ENCODE measurements at places on chromosomes 6 and 20.

DNA sequence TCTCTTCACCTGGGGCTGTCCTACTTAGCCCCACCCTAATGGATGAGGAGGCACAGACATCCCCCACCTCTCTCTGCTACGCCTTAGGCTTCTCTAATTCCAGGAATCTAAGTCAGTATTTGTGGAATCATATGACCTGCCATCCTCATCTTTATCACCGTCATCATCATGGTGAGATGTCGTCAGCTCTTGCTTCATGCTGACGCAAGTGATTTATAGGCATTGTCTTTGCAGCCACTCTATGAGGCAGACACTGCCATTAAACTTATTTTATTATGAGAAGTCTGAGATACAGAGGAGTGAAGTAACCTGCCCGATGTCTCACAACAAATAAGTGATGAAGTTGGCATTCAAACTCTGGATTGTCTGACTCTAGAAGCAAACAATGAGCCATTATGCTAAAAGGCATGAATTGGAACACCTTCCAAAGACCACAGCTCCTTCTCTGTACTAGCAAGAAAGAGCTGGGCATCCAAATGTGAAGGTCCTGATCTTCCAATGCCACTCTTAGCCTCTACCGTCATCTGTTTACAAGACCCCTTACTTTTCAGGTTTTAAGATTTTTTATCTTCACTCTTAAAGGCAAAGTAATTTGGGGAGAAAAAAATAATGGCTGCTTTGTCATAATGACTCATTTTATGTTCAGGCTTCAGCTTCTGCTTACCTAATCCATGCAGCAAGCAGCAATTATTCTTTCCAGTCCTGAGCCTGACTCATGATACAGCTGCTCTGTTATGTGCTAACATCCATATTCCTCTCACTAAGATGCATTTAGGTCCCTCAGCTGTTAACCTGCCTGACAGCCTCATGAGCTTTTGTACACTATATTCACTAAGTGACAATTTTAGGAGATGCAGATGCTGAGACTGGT, 113.7 kb upstream of the BCLAF1 start:
- DNase-seq = no peak

GRCh38 chr6:121826156-121826810, 390.8 kb downstream of the GJA1 start:
- no peak for DNase-seq

DNA sequence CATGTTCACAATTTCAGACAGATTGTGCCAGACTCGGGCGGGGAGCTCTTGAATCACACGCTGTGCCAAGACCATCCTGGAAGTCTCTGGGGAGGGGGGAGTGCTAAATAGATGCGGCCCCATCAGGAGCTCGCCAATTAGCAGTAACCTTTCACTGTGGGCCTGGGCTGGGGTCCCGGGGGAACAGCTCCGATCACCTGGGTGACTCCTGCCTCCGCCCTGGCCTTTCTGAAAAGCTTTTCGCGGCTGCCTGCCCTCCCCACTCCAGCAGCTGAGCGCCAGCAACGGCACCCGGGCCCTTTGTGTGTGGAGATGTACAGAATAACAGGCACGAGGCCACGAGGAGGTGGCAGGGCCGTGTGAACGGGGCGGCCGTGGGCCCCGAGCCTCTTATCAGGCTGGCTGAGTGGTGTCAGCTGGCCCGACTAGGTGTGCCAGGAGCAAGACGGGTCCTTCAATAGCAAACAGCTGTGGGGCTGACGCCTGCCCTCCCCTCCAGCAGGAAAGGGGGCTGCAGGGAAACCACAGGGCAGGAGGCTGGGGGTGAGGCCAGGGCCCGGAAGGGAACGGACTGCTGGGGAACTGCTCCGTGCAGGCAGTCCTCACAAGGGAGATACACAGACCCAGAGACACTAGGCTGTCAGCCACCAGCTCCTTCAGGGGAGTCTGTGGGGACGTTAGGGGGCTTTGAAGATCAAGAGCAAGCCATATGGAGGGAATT, 56.8 kb downstream of the NOL4L start:
- no peak for DNase-seq

DNA sequence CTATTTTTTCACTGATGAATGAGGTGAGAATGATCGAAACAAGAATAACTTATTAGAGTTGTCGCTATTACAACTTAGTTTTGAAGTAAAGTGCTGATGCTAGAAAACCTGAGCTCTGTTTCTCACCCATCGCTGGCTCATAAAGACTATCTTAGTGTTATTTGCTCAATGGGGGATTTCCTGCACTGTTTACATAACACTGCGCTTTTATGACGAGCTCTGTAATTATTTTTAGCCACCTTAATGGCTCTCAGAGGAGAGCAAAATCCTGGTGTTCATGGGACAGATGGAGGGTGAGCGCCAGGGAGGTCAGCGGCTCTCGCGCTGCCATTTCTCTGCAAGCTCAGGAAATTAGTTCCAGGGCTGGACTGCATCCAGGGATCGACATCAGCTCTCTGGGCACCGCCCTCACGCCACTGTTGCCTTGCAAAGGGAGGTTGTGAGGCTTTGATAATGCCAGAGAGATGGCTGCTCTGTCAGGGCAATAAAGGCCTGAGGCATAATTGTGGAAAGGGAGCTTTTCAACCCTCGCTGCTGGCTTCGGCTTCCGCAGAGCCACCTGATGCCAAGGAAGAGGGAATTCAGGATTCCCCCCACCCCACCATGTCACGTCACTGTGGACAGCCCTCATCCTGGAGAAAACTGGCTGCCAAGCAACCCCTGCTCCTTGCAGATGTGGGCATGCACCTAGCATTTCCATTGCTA, 72.0 kb downstream of the DACT2 start:
- DNase-seq = no peak

DNA sequence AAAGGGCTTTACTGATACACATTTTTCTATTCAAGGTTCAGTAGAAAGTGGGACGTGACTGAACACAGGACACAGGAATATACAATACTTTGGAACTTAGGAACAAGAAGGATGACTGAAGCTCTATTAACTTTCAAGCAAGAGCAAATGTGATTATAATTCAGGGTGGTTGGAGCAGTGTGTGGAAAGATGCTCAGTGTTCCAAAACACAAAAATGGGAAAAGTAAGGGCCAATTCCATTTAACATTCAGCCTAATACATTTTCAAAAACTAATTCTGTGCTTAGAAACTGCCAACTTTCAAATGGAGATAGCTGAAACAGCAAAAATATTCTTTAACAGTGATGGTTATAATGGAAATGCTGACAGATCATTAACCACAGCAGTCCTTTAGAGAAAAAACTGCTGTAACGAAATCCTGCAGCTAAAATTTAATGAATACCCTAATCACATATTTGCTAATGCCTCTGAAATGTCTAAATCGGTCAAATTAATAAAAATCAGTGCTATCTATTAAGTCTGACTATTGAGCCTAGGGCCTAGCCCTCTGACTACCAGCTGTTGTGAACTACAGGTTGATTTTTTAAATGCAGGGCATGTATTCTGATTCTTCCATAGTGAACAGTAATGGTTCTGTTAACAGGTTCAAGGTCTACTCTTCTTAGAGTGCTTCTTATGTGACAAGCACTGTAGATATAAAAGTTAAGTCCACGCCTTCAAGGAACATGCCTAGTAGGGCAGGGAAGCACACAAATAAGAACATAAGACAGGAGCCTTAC, 45.9 kb downstream of the RARS2 start:
- no peak for DNase-seq

DNA sequence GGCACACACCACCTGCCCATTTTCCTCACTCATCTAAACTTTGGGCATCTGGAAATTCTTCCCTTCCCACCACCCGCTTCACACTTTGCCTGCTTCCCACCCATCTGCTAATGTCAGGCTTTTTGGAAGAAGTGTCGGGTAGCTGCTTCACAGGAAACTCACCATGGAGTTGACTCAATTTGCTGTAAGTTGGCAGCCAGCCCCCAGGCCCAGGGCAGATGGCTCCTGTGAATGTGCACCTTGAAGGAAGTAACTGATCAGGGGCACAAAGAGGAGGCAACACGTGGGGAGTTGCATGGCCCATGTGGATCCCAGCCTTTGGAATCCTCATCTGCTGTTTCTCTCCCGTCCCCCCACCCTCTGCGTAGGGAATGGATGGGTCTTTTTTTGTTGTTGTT, 87.3 kb downstream of the PPP1R14C start:
- DNase-seq = no peak

DNA sequence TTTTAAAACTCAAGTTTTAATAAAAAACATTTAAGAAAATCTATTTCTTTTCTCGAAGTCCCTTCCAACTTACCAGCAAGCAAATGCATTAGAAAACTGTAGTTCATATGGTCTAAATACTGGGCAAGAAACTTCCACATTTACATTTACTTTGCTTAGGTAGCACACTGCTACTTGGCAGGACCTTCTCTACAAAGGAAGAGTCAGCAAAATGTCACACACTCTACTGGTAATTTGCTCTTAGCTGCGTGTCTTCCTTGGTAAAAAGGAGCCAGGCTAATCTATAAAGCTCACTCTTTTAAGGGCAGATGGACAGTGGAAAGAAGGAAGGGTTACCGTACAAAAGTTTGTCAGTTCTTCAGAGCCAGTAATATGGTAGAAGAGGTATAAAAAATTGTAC, 45.7 kb downstream of the MAP3K7 start:
- no peak for DNase-seq

- no peak for DNase-seq
Measured at GRCh38 chr20:6863798-6864201, 96.3 kb downstream of the BMP2 start.

DNA sequence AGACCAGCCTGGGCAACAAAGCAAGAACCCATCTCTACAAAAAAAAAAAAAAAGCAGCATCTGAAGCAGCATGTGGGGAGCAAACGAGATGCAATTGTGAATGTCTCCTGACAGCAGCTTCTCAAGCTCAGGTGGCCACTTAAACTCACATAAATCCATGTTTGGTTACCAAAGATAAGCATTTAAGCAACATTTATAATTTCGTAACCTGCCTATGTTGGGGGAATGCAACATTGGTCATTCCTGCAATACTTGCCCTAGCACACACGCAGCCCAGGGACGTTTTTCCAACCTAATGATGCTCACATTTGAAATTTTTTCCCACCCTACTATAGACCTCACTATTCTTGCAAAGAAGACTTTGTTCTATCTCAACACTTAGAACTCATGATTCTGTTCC, 113.3 kb downstream of the ZFP64 start:
- no peak for DNase-seq

DNA sequence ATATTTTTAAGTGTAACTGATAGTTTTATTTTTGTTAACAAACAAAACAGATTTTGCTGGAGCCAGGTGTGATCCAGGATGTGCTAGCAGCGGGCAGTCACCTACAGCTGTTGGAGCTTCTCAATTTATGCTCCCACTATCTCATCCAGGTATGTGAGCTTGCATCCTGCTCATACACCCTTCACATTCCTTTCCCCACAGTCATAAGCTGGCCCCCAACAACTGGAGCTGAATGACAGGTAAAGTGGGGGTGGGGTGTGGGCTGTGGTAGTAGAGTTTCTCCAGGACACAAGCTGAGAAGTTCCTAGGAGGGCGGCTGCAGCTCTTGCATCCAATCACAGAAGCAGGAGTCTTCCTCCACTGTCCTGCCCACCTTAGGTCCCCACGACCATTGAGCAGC, 140.1 kb downstream of the KLHL32 start:
- DNase-seq = no peak

DNA sequence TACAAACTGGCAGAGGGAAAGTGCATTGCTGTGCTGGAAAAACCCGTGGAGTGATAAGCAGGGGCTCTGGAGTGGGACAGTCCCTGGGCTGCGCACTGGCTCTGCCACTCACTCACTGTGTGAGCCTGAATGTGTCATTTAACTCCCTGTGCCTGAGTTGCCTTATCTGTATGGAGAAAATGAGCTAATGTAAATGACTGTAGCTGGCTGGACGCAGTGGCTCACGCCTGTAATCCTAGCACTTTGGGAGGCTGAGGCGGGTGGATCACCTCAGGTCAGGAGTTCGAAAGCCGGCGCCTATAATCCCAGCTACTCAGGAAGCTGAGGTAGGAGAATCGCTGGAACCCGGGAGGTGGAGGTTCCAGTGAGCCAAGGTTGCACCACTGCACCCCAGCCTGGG, 18.4 kb upstream of the RPN2 start:
- DNase-seq = no peak

GRCh38 chr6:88263591-88263990, 97.4 kb upstream of the CNR1 start:
- DNase-seq = no peak

DNA sequence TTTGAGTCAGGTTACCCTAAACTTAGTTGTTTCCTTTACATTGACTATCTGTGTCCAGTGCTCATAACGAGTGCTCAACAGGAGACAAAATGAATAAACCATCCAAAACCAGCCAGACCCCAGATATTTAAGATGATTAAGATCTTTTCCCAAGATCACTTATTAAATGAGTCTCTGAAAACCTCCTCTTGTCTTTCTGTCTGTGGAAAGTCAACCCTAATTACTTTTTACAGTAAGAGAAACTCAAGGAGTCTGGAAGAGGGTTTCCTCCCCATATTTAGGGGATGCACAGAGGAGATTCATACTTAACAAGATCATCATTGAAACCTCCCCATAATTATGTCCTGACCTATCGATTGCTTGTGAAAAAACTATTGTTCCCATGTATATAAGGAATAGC, 84.0 kb downstream of the CAP2 start:
- DNase-seq = no peak

GRCh38 chr6:109296971-109297372, 85.3 kb downstream of the CD164 start:
- DNase-seq = no peak

DNA sequence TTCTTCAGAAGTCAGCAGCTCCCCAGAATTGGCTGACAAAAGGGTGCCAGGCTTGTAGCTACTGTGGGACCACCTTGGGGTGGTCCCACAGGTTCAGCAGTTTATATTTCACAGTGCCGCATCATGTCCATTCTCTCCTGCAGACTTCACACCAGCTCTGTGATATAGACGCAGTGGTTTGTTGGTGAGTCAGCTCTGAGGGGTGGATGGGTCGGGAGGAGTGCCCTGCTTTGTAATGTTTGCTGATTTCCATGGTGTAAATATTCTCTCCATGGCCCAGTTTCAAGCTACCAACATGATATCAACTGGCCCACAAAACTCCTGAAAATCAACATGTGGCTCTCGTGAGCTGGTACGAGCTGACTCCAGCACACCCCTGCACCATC, 78.2 kb downstream of the CDH22 start:
- DNase-seq = no peak

DNA sequence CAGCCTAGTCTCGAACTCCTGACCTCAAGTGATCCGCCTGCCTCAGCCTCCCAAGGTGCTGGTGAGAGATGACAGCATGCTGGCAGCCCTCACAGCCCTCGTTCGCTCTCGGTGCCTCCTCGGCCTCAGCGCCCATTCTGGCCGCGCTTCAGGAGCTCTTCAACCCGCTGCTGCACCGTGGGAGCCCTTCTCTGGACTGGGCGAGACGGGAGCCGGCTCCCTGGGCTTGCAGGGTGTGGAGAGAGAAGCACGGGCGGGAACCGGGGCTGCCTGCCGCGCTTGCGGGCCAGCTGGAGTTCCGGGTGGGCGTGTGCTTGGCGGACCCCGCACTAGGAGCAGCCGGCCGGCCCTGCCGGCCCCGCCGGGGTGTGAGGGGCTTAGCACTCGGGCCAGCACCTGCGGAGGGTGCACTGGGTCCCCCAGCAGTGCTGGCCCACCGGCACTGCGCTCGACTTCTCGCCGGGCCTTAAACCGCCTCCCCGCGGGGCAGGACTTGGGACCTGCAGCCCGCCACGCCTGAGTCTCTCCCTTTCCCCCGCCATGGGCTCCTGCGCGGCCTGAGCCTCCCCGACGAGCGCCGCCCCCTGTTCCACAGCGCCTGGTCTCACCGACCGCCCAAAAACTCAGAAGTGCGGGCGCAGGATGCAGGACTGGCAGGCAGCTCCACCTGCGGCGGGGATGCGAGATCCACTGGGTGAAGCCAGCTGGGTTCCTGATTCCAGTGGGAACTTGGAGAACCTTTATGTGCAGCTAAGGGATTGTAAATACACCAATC, 31.5 kb upstream of the RANBP9 start:
- no peak for DNase-seq

GRCh38 chr6:162651505-162651904, 76.1 kb downstream of the PRKN start:
- DNase-seq = no peak

All from NCI-H1930 (cell line).